ENCODE measurements at places on chromosomes 16 and 17.
A peak's percentile ranks its signal among the peaks of the same experiment; 100 is the strongest.

DNA sequence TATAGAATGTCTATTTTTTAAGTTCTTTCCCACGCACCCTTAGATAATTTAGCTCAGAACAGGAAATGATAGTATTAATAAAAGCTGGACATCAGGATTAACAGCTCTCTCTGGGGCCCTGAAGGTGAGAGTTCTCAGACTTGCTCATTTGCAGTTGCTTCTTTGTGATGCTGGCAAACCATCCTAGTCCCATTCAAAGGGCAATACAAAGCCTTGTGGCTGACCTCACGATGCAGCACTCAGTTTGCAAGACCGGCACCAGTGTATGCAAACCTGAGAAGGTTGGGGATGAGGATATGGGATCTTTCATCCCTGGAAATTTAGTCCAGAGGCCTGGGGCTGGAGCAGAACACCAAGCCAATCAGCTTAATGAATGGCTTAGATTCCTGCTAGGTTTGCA is 29.3 kb downstream of the STH start:
- no peak for DNase-seq

- DNase-seq, result no peak
Observed at GRCh38 chr16:48317614-48318315, 67.4 kb downstream of the SIAH1 start.

DNA sequence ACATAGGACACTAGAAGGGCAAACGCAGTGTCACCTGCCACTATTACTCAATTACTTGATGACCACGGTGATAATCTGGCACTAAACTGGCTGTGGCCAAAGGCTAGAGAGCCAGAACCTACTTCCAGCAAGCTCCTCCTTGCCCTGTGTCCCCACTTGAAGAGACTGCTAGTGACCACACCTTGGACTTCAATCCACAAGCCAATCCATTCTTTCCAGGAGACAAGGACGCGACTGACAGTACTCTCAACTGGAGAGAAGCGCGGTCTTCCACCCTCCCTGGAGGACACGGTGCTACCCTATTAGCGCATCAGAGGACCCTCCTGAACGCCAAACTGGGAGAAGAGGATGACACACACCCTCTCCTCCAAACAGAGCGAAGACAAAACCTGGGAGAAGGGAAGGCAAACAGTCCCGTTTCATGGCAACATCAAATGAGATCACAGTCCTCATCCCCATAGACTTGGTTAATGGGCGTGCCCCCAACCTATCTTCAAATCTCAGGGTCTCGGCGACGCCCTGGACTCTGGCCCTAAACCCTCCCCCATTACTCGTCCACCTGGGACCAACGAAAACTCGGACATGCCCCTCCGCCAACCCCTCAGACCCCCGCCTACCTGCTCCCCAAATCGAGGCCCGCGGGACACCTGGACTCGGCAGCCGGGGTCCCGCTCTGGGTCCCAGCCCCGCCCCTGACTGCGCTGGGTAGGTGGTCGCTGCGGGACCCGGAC is 508 bp downstream of the FLCN start:
- DNase-seq, result peak; percentile 24

DNA sequence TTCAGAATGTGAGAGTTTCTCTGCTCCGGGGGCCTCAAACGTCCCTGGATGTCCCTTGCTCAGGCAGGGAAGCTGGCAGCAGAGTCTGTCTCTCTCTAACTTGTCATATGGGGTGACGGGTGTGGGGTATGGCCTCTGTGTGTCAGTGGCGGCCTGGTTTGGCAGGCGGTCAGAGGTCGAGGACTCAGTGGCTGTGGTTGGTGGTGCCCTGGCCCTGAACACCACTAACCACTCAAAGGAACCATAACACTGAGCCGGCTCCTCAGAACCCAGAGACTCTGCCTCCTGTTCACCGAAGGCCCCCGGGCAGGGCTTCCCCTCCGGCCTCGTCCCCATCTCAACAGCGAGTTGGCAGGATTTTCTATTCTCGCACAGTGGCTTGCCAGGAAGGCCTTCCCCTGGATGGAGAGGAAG is 677 bp downstream of the P2RX1 start:
- no peak for DNase-seq

DNA sequence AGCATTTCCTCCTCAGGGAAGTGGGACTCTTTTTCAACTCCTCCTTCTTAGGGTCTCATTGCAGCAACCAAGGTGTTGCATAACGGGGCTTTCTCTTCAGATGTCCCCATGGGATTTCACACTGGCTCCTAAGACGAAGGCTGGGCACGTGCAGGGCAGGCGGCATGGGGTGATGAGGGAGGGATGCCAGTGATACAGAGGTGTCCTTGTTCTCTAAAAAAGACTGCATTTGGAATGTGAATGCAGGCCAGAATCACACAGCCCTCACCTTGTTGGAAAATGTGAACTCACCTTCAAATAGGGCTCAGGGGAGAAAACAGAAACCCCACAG is 105.6 kb downstream of the XYLT1 start:
- no peak for DNase-seq

DNA sequence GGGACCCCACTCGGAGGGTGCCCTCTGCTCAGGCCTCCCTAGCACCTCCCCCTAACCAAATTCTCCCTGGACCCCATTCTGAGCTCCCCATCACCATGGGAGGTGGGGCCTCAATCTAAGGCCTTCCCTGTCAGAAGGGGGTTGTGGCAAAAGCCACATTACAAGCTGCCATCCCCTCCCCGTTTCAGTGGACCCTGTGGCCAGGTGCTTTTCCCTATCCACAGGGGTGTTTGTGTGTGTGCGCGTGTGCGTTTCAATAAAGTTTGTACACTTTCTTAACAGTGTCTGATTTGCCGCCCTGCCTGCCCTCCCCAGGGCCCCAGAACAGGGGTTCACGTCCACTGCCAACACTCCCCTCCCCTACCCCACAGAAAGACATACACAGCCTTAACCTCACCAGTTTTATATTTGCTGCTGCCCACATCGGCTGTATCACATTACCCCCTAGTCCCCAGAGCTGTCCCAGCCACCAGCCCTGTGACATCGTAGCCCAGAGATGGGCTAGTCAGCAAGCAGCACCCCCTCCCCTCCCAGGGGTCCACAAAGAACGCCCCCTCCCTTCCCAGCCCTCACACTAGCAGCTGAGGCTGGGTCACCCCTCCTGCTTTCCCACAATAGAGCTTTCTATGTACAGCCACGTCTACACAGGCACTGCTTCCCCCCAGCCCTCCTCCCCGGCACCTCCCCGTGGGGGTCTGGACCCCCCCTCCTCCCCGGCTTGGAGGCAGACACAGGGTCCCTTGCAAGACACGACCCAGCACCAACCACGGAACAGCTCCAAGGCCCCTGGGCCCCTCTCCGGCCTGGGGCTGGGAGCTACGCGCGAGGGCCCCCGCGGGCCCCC is 7.9 kb downstream of the GRN start:
- no peak for DNase-seq

DNA sequence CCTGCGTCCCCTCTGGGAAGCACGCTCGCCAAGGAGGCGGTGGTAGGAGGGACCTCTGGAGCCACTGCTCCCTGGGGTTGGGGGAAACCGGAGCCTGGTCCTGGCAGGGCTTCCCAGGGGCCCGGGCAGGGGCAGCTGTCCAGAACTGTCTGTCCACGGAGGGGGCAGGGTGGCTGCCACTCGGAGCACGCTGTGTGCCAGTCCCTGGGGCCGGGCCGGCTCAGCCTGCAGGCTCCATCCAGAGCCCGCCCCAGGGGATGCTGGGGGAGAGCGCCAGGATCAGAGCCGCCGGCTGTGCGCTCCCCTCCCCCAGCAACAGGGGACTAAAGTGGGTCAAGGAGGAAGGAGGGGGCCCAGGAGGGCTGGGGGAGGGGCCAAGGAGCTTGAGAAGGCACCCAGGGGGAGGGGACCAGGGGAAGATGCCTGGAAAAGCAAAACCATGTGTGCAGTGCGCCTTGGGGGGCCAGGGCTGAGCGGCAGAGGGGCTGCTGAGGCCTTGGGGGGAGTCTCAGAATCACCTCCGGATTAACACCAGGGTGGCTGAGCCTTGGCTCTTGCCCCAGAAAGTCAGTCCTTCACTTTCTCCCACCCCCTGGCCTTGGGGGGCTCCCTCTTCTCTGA is 21.3 kb downstream of the ZNF423 start:
- peak; percentile 63 for DNase-seq

GRCh38 chr17:39737760-39738567 is at the start of gene GRB7:
Gene GRB7 (plus strand): TSS chr17:39737938. CDS start chr17:39742302, 4,364 bp downstream.
- DNase-seq, result peak; percentile 75

GRCh38 chr17:8109661-8110455 is 8.5 kb downstream of the ALOXE3 start:
- peak; percentile 90 for DNase-seq

- no peak for DNase-seq
Observed at GRCh38 chr16:8621222-8621571, 301 bp upstream of the METTL22 start.

GRCh38 chr17:12898110-12898509 is 108.8 kb downstream of the ARHGAP44 start:
- DNase-seq, result no peak

Data from WTC11 (cell line).